ENCODE measurements at places on chromosomes 1 and 21.

DNA sequence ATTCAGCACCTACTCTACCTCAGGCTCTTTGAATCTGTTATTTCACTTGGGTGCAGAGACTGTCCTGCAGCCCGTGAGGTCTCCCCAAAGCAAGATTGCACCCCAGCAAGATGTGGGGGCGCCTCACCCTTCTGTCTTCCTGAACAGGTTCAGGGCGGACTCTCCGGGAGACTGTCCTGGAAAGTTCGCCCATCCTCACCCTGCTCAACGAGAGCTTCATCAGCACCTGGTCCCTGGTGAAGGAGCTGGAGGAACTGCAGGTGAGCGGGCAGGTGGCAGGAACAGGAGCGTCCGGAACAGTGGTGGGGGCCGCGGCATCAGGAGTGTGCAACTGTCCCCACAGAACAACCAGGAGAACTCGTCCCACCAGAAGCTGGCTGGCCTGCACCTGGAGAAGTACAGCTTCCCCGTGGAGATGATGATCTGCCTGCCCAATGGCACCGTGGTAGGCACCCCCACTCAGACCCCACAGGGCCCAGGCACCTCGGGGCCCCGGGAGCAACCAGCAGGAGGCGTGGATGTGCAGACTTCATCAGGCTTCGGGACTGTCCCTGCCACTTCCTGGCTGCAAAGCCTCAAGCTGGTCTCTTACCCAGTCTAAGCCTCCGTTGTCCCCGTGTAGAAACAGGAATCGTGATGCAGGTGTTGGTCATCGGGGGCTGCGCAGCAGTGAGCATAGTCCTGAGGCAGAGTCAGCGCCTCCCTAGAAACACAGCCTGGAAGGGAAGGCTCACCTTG is 5.9 kb upstream of the MTFR1L start:
- no peak for DNase-seq

GRCh38 chr1:23567629-23567995 is 8.3 kb upstream of the ID3 start:
- no peak for DNase-seq

DNA sequence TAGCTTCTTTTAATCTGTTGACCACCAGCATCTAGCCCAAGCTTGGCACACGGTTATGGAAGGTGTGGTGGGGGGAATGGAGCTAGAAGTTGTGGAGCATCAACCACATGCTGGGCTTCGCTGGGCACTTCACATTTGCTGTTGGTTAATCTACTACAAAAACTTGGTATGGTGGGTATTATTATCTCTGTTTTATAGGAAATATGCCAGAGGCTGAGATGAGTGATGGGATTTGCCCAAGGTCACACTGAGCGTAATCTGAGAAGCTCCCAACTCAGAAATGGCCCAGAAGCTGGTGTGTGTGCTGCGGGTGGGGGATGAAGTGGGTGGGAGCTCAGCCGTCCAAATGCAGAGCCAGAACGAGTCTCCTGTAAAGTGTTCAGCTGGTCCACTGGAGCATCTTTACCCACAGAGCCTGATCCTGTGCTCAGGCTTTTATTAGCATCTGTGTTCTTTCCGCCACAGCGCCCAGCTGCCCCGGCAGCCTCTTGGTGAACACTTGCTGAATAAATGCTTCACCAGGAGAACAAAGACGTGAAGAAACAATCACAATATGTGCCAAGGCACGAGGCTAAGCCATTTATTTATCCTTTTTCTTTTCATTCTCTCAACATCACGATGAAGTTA is 98.6 kb upstream of the JUN start:
- DNase-seq, result no peak

DNA sequence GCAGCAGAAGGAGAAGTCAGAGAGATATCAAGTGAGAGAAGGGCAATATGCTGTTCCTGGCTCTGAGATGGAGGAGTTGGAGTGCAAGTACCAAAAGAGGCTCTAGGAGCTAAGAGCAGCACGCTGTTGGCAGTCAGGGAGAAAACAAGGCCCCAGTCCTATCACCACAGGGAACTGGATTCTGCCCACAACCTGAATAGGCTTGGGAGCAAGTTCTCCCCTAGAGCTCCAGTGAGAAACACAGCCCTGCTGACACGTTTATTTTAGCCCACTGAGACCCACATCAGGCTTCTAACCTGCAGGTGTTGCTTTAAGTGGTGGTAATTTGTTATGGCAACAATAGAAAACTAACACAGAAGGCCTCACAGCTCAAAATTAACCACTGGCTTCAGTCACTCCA is 31.8 kb upstream of the ZNF644 start:
- no peak for DNase-seq

DNA sequence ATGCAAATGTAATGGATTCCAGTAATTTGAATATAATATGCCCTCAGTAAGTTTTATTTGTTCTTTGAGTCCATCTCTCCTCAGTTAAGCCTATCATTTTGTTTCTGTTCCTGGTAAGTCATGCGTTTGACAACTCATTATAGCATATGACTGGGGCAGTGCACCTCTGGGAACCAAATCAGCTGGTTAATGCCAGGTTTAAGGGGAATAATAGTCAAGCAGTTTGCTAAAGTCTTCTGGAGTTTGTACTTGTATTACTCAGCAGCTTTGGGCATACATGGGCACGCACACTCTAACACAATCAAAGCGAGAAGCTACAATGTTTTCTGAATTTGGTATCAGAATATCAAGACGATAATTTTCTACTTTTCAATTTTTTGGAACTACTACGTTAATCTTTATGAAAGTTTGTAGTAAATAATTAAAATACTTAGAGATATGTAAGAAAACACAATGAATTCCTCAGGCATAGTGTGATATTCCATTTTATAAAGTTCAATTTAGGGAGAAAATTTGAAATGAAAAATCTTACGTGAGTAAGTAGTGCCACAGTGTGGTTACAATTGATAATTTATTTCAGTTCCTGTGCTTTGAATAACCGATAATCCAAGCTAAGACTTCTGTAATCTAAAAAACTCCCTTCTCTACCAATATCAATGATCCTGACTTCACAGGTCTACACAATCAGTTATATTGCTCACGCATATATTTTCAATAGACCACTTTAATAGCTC is 43.8 kb upstream of the KCTD3 start:
- no peak for DNase-seq

Data from CD4-positive, alpha-beta T cell treated with Interleukin-2 at 100 ng/mL for 4 hours (primary cell).